ENCODE measurements at places on chromosomes 13 and 19.
A peak's percentile ranks its signal among the peaks of the same experiment; 100 is the strongest.

- DNase-seq, result no peak
- no peak overlapping the region for H3K27ac ChIP-seq
- no peaks in the 10 kb centered on the region for H3K4me1 ChIP-seq
- peaks cover 6% of the 10 kb centered on the region for H3K27me3 ChIP-seq
- no peak overlapping the region for H3K4me3 ChIP-seq
Observed at GRCh38 chr19:53782698-53783097, 41.4 kb downstream of the NLRP12 start.

DNA sequence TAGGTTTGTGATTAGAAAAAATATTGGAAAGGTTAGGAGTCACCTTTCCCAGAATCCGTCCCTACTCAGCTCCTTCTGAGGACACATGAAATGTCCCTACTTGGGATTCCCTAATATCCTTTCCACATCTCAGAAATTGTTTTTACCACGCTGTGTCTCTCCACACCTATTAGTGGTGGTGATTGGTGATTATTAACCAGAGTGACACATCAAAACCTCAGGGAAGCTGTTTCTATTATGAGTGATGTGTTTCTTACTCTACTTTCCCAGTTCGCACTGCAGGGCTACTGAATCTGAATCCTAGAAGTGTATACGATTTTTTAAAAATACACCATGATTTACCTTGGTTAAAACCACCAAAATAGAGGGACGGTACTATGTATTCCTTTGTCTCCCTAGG is 460.8 kb downstream of the TBC1D4 start:
- no peaks in the 10 kb centered on the region for H3K4me1 ChIP-seq
- no peaks in the 10 kb centered on the region for H3K36me3 ChIP-seq
- peaks cover 4% of the 10 kb centered on the region for H3K27me3 ChIP-seq
- no peak overlapping the region for H3K4me3 ChIP-seq
- H3K27ac ChIP-seq, result no peak overlapping the region

DNA sequence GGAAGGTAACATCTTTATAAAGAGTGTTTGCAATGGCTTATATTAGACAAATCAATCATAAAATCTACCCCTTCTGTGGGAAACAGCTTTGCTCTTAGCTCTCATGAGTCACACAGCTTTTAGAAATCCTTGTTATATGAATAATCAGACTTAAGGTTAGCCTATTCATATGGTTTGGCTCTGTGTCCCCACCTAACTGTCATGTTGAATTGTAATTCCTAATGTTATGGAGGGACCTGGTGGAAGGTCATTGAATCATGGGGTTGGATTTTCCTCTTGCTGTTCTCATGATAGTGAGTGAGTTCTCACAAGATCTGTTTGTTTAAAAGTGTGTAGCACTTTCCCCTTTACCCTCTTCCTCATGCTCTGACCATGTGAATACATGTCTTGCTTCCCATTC is 704.2 kb upstream of the KLHL1 start:
- no peaks in the 10 kb centered on the region for H3K27me3 ChIP-seq
- DNase-seq, result no peak
- no peak overlapping the region for H3K4me3 ChIP-seq
- H3K4me1 ChIP-seq, result no peaks in the 10 kb centered on the region

GRCh38 chr13:98652721-98653462 is 76.0 kb upstream of the STK24 start:
- H3K4me1 ChIP-seq, result peaks cover 2% of the 10 kb centered on the region
- no peak overlapping the region for H3K27ac ChIP-seq

- peaks cover 2% of the 10 kb centered on the region for H3K36me3 ChIP-seq
- H3K27ac ChIP-seq, result no peak overlapping the region
- peaks cover 5% of the 10 kb centered on the region for H3K27me3 ChIP-seq
- DNase-seq, result no peak
- no peaks in the 10 kb centered on the region for H3K4me1 ChIP-seq
Observed at GRCh38 chr19:5536337-5536894, 31.3 kb downstream of the TINCR start.

GRCh38 chr13:74575729-74576125 is 441.5 kb upstream of the KLF12 start:
- peaks cover 14% of the 10 kb centered on the region for H3K4me1 ChIP-seq
- peak; percentile 57 for DNase-seq
- H3K36me3 ChIP-seq, result no peaks in the 10 kb centered on the region

GRCh38 chr19:29499261-29499920 is 26.4 kb upstream of the VSTM2B start:
- no peak for DNase-seq
- H3K27me3 ChIP-seq, result no peaks in the 10 kb centered on the region
- no peaks in the 10 kb centered on the region for H3K4me1 ChIP-seq
- no peak overlapping the region for H3K4me3 ChIP-seq
- H3K27ac ChIP-seq, result no peak overlapping the region

DNA sequence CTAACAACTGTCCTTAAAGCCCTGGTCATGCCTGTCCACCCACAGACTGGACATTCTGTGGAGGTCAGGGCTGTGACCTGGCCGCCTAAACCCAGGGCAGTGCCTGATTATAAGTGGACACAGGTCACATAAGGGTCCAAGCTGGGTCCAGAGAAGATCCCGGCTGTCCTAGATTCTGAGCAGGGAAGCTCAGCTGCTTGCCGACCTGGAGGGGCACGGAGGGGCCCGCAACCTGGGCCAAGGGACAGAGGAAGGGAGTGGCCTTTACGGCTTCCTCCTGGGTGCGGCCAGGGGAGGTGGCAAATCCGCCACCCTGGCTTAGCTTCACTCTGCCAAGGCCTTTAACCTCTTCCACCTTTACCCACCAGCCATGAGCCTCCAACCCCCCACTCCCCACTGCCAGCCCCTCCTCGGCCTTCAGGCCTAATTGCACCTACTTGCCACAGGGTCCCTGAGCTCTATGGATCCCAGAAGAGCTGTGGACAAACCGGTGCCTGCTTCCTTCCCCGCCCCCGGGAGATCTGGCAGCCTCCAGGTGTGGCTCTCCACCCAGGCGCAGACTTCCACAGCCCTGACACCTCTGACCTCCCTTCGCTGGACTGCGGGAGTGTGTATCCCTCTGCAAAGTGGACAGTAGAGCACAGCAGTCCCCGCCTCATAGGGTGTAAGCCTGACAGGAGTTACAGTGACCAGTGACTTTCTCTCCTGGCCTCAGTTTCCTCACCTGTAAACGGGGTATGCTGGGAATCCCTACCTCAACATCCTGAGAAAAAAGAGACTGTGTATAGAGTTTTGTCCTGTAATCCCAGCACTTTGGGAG is 1.7 kb downstream of the CD320 start:
- no peaks in the 10 kb centered on the region for H3K27me3 ChIP-seq
- peaks cover 35% of the 10 kb centered on the region for H3K4me1 ChIP-seq
- H3K36me3 ChIP-seq, result peaks cover 24% of the 10 kb centered on the region
- peak overlapping the region; percentile 83 for H3K27ac ChIP-seq

- DNase-seq, result no peak
- H3K4me3 ChIP-seq, result peak overlapping the region; percentile 65
- H3K4me1 ChIP-seq, result peaks cover 3% of the 10 kb centered on the region
- H3K36me3 ChIP-seq, result no peaks in the 10 kb centered on the region
Observed at GRCh38 chr13:36920616-36921185, 663 bp upstream of the SMAD9 start.

DNA sequence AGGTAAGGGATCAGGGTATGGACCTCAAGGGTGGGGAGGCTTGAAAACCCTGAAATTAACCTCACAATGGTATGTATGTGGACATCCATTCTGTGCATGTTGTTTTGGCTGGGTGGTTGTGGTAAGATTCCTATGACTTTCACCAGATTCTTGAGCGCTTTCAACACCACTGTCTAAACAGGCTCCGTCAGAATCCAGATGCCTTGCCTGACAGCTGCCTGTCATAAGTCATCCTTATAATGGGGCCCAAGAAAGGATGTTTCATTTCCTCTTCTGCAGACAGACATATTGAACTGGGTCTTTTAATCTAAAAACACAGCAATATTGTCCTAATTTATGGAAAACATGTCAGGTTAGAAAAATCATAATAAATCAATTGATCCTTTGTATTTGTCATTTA is 41.3 kb downstream of the ALOX5AP start:
- DNase-seq, result no peak
- peaks cover 13% of the 10 kb centered on the region for H3K36me3 ChIP-seq
- H3K27ac ChIP-seq, result no peak overlapping the region
- H3K27me3 ChIP-seq, result peaks cover 21% of the 10 kb centered on the region
- H3K4me1 ChIP-seq, result peaks cover 27% of the 10 kb centered on the region
- no peak overlapping the region for H3K4me3 ChIP-seq

- H3K4me3 ChIP-seq, result no peak overlapping the region
- H3K36me3 ChIP-seq, result peaks cover 66% of the 10 kb centered on the region
- H3K4me1 ChIP-seq, result no peaks in the 10 kb centered on the region
- no peak overlapping the region for H3K27ac ChIP-seq
Observed at GRCh38 chr19:46691104-46691503, 25.8 kb downstream of the PRKD2 start.

- peaks cover 66% of the 10 kb centered on the region for H3K4me1 ChIP-seq
- no peaks in the 10 kb centered on the region for H3K27me3 ChIP-seq
- peaks cover 41% of the 10 kb centered on the region for H3K36me3 ChIP-seq
- DNase-seq, result no peak
- H3K4me3 ChIP-seq, result no peak overlapping the region
Observed at GRCh38 chr19:10766671-10767201, 48.9 kb downstream of the DNM2 start.

GRCh38 chr13:102020611-102021216 is 381.1 kb downstream of the FGF14 start:
- no peak for DNase-seq
- H3K27me3 ChIP-seq, result no peaks in the 10 kb centered on the region
- H3K36me3 ChIP-seq, result no peaks in the 10 kb centered on the region
- no peaks in the 10 kb centered on the region for H3K4me1 ChIP-seq
- no peak overlapping the region for H3K27ac ChIP-seq
- no peak overlapping the region for H3K4me3 ChIP-seq

DNA sequence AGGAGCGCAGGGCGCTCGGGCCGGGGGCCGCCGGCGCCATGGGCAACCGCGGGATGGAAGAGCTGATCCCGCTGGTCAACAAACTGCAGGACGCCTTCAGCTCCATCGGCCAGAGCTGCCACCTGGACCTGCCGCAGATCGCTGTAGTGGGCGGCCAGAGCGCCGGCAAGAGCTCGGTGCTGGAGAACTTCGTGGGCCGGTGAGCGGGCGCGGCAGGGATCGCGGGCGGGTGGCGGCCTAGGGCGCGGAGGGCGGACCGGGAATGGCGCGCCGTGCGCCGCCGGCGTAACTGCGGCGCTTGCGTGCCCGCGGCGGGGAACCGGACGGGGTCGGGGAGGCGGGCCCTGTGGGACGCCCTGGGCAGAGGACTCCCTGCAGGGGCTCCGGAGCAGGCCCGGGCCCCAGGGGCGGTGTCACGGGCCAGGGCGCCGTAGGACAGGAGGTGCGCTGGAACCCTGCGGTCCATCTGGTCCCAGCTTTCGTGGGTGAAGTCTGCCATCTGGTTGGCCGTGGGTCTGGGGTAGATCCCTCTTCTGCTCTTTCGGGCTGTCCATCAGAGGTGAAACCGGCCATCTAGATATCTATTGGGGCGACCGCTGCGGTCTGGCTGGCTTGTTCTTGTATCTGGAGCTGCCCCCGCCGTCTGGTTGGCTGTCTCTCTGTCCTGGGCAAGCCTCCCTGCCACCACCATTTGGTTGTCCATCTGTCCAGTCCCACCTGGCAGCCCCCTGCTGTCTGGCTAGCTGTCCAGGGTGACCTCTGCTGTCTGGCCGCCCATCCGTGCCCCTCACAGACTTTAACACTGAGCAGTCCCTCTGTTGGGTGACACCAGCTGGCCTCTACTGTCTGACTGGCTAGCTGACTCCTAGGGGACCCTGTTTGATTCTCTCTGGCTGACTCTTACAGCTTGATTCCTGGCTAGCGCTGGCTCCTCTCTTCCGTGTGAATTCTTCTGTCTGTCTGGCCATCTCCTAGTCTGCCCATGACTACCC is 622 bp downstream of the DNM2 start:
- no peaks in the 10 kb centered on the region for H3K27me3 ChIP-seq
- peak overlapping the region; percentile 88 for H3K27ac ChIP-seq

DNA sequence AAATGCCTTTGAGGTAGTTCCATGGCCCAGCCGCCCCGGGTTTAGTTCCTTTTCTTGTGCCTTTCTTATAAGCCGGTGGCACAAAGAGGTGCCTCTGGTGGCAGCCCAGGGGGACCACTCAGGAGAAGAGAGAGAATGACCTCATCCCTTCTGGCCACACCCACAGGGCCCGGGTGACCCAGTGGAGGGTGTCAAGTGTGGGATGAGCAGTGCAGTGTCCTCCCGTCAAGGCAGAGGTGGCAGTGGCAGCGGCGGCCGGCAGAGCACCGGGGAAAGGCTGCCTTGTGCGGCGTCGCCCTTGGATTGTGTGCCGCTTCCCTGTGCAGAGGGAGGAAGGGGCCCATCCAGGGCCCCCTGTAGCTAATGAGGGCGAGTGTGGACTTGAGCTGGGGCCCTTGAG is 47.9 kb downstream of the KDM4B start:
- peaks cover 3% of the 10 kb centered on the region for H3K36me3 ChIP-seq
- no peak overlapping the region for H3K27ac ChIP-seq
- DNase-seq, result no peak
- H3K27me3 ChIP-seq, result no peaks in the 10 kb centered on the region
- H3K4me3 ChIP-seq, result no peak overlapping the region
- peaks cover 8% of the 10 kb centered on the region for H3K4me1 ChIP-seq

GRCh38 chr13:111165241-111166010 is 50.3 kb downstream of the ARHGEF7 start:
- peaks cover 67% of the 10 kb centered on the region for H3K36me3 ChIP-seq
- no peak for DNase-seq
- H3K4me3 ChIP-seq, result no peak overlapping the region
- no peaks in the 10 kb centered on the region for H3K27me3 ChIP-seq
- H3K4me1 ChIP-seq, result peaks cover 40% of the 10 kb centered on the region

- peaks cover 18% of the 10 kb centered on the region for H3K36me3 ChIP-seq
- no peak for DNase-seq
- no peak overlapping the region for H3K4me3 ChIP-seq
- H3K27ac ChIP-seq, result no peak overlapping the region
- no peaks in the 10 kb centered on the region for H3K27me3 ChIP-seq
- H3K4me1 ChIP-seq, result peaks cover 8% of the 10 kb centered on the region
Observed at GRCh38 chr13:73844986-73845385, 289.2 kb downstream of the KLF12 start.

DNA sequence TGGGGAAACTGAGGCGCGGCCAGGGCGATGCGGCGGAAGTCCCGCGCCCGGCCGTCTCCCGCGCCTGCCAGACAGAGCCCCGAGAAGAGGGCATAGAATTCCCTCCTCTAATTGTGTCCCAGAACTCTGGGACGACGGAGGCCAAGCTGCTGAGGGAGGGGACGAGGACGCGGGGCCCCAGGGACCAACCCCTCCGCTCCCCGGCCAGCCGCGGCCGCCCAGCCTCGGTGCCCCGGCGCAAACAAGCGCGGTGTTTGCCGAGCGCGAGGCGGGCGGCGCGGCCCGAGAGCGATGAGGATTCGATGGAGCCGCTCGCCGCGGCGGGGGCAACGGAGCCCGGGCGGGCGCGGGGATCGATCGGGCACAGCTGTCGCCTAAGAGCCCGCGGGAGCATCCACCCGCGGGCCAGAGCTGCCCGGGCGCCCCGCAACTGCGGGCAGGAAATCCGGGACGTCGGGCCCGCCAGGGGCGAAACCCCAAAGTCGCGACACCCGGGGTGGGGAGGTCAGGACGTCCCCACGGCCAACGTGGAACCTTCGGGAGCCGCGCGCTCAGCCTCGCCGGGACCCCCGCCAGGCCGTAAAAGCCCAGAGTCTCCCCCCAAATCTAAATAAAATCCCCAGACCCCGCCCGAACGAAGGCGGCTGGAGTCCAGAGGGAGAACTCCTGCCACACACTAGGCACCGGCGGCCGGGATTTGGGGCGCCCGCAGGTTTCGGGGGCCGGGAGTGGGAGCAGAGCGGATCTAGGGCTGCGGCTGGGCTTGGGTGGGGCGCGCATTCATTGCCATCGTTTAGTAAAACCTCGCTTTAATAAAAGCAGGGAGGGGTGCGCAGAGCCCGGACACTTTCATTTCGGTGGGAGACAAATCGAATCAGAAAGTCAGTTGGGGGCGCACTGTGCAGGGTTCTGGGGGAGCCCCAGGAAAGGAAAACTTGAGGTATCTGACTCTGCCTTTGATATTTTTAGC is 3.6 kb upstream of the ONECUT3 start:
- no peak overlapping the region for H3K27ac ChIP-seq
- no peak overlapping the region for H3K4me3 ChIP-seq
- DNase-seq, result no peak
- peaks cover 12% of the 10 kb centered on the region for H3K4me1 ChIP-seq

Measured in activated CD4-positive, alpha-beta T cell treated with anti-CD3 and anti-CD28 coated beads, Interleukin-2, amount 10 ng/mL, durations not matched to agents 7 days and 5 days (primary cell).